ENCODE measurements at places on chromosomes 4 and X. TPM values are rescaled to one million over a fixed set of nuclear protein-coding genes. Genes with fewer than 3 reads are reported as not detected.

KCND1 gene
- total RNA-seq, result 0.55 TPM

BMP15 gene
- not detected for total RNA-seq

DDIT4L gene
- 4.7 TPM for total RNA-seq

MORC4 gene
- 24.2 TPM for total RNA-seq

SLC10A4 gene
- not detected for total RNA-seq

FREM3 gene
- total RNA-seq, result not detected

SSX2 gene
- not detected for total RNA-seq

SCRG1 gene
- 0.26 TPM for total RNA-seq

GRCh38 chr4:41865981-41866798 lies 69.0 kb upstream of the TMEM33 start:
- DNase-seq, result no peak
- no peak overlapping the region for H3K27ac ChIP-seq
- H3K27me3 ChIP-seq, result peaks cover 85% of the 10 kb centered on the region

DNA sequence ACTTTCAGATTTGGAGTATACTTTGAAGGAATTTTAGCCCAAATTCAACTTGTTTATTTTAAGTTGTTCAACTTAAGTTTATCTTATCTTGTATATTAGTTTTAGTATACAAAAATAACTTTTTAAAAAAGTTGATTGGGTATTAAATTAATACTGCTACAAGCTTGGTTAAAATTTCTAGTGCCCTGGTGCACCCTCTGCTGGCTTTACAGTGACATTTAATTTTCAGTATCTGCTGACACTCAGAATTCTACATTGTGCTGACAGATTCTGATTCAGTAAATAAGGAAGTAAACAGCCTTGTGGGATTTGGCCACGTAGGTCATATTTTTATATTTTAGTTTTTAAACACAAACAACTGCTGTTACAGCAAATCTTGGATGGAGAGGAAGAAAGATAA lies 2.9 kb downstream of the EDA start:
- no peaks in the 10 kb centered on the region for H3K36me3 ChIP-seq
- peaks cover 23% of the 10 kb centered on the region for H3K4me1 ChIP-seq
- no peak overlapping the region for H3K27ac ChIP-seq
- H3K4me3 ChIP-seq, result no peak overlapping the region

GRCh38 chr4:121838136-121838535 lies 14.5 kb upstream of the CCNA2 start:
- H3K27ac ChIP-seq, result no peak overlapping the region
- H3K4me1 ChIP-seq, result no peaks in the 10 kb centered on the region
- no peak overlapping the region for H3K4me3 ChIP-seq
- DNase-seq, result no peak
- peaks cover 66% of the 10 kb centered on the region for H3K36me3 ChIP-seq
- H3K27me3 ChIP-seq, result no peaks in the 10 kb centered on the region

GRCh38 chrX:150692831-150693724 lies at the start of gene MTMR1:
TSS of gene MTMR1 (plus strand) at chrX:150693396. CDS start at chrX:150693531, 135 bp downstream.
- H3K4me3 ChIP-seq, result peak within 1 kb of the TSS; percentile 59
- H3K27ac ChIP-seq, result peak within 1 kb of the TSS; percentile 91
- no peaks in the 10 kb centered on the region for H3K36me3 ChIP-seq
- no peak for DNase-seq
- no peaks in the 10 kb centered on the region for H3K27me3 ChIP-seq
- peaks cover 25% of the 10 kb centered on the region for H3K4me1 ChIP-seq

- no peak overlapping the region for H3K4me3 ChIP-seq
- no peaks in the 10 kb centered on the region for H3K36me3 ChIP-seq
- H3K4me1 ChIP-seq, result no peaks in the 10 kb centered on the region
Observed at GRCh38 chr4:84258905-84259830, 239.9 kb downstream of the NKX6-1 start.

- H3K4me1 ChIP-seq, result no peaks in the 10 kb centered on the region
- peak; percentile 74 for DNase-seq
- H3K27ac ChIP-seq, result no peak overlapping the region
- H3K4me3 ChIP-seq, result no peak overlapping the region
Observed at GRCh38 chr4:8905773-8906667, 34.4 kb upstream of the HMX1 start.

GRCh38 chrX:100381619-100382018 lies 28.5 kb downstream of the PCDH19 start:
- DNase-seq, result no peak
- H3K36me3 ChIP-seq, result no peaks in the 10 kb centered on the region
- no peaks in the 10 kb centered on the region for H3K27me3 ChIP-seq

DNA sequence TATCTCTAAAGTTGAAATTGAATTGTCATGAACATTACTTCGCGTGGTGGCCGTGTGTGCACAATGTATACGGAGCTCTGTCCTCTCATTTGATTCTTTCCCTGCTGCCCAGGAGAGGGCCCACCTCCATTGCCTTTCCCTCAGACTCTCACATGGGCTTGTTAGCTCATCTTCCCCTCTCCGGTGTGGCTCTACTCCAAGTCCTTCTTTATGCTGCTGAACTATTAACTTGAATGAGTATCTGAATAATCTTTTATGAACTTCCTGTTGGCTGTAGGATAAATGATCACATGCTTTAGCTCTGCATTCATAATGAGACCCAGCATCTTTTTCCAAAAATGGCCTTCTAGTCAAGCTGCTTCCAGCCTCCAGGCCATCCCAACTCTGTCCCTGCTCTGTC lies 68.8 kb upstream of the CLNK start:
- H3K4me1 ChIP-seq, result no peaks in the 10 kb centered on the region
- no peak overlapping the region for H3K27ac ChIP-seq
- no peak overlapping the region for H3K4me3 ChIP-seq
- H3K27me3 ChIP-seq, result no peaks in the 10 kb centered on the region

DNA sequence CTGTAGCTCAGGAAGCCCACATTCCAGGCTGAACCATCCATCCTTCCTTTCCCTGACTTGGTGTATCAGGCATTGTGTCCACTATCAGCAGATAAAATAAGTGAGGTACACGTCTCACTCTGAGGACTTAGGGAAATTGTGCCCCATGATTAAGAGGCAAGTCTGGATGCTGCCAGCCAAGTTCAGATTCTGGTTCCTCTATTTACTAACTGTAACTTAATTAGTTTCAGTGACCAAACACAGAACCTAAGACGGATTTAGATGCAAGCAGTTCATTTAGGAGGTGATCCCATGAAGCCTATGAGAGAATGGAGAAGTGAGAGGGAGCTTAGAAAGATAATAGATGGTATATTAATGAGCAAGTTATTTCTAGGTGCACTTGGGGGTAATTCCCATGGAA lies 56.6 kb upstream of the PACRGL start:
- DNase-seq, result no peak
- no peak overlapping the region for H3K27ac ChIP-seq
- H3K27me3 ChIP-seq, result no peaks in the 10 kb centered on the region
- no peaks in the 10 kb centered on the region for H3K36me3 ChIP-seq
- no peak overlapping the region for H3K4me3 ChIP-seq

GRCh38 chr4:121360495-121360894 lies 20.3 kb downstream of the QRFPR start:
- H3K36me3 ChIP-seq, result no peaks in the 10 kb centered on the region
- DNase-seq, result no peak
- H3K4me3 ChIP-seq, result no peak overlapping the region
- no peak overlapping the region for H3K27ac ChIP-seq
- H3K27me3 ChIP-seq, result no peaks in the 10 kb centered on the region

DNA sequence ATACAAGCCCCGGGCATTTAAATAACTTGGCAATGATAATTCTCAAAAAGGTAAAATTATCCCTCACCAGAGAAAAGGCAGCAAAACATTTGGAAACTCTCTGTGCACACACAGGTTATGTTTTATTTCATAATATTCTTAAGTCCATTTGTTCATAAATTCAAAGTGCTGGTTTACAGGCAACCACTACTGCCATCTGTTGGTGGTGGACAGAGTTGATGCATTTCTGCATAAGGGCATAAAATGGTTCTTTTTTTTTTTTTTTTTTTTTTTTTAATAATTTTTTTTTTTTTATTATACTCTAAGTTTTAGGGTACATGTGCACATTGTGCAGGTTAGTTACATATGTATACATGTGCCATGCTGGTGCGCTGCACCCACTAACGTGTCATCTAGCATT lies 31.5 kb upstream of the IL21 start:
- H3K4me1 ChIP-seq, result no peaks in the 10 kb centered on the region
- H3K27me3 ChIP-seq, result no peaks in the 10 kb centered on the region

GRCh38 chr4:110512901-110513300 lies 36.9 kb downstream of the ENPEP start:
- peaks cover 7% of the 10 kb centered on the region for H3K4me1 ChIP-seq
- no peak overlapping the region for H3K27ac ChIP-seq
- DNase-seq, result no peak

GRCh38 chrX:108582151-108582550 lies 142.5 kb downstream of the COL4A5 start:
- H3K36me3 ChIP-seq, result no peaks in the 10 kb centered on the region
- no peak for DNase-seq
- H3K4me1 ChIP-seq, result no peaks in the 10 kb centered on the region
- H3K27ac ChIP-seq, result no peak overlapping the region
- no peak overlapping the region for H3K4me3 ChIP-seq

GRCh38 chrX:153981771-153982533 lies 9.4 kb downstream of the TMEM187 start:
- H3K36me3 ChIP-seq, result no peaks in the 10 kb centered on the region
- no peaks in the 10 kb centered on the region for H3K27me3 ChIP-seq
- peaks cover 18% of the 10 kb centered on the region for H3K4me1 ChIP-seq
- no peak for DNase-seq
- peak overlapping the region; percentile 34 for H3K27ac ChIP-seq
- no peak overlapping the region for H3K4me3 ChIP-seq

DNA sequence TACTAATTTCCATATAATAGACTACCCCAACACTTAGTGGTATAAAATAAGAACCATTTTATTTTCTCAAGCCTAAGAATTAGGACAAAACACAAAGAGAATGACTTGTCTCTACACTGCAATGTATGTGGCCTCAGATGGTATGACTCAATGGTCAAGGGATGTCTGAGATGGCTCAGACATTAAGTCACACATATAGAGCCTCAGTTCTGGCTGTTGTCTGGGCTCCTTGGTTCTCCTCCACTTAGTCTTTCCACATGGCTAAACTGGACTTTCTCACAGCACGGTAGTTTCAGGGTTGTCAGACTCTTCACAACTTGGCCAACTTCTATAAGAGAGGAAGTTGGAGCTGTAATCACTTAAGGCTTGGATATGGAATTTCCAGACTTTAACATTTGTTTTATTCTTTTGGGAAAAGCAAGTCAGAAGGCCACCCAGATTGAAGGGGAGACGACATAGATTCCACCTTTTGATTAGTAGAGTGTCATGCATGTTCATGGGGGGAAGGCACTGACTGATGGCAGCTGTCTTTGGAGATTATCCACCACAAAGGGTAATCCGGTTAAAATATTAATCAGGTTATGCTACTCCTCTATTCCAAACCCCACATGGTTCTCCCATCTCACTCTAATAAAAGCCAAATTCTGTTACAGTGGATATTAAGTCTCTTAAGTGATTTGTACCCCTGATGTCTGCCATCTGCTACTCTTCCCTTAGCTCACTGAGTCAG lies 9.4 kb downstream of the IL15 start:
- H3K4me1 ChIP-seq, result no peaks in the 10 kb centered on the region
- H3K36me3 ChIP-seq, result no peaks in the 10 kb centered on the region
- H3K4me3 ChIP-seq, result no peak overlapping the region

DNA sequence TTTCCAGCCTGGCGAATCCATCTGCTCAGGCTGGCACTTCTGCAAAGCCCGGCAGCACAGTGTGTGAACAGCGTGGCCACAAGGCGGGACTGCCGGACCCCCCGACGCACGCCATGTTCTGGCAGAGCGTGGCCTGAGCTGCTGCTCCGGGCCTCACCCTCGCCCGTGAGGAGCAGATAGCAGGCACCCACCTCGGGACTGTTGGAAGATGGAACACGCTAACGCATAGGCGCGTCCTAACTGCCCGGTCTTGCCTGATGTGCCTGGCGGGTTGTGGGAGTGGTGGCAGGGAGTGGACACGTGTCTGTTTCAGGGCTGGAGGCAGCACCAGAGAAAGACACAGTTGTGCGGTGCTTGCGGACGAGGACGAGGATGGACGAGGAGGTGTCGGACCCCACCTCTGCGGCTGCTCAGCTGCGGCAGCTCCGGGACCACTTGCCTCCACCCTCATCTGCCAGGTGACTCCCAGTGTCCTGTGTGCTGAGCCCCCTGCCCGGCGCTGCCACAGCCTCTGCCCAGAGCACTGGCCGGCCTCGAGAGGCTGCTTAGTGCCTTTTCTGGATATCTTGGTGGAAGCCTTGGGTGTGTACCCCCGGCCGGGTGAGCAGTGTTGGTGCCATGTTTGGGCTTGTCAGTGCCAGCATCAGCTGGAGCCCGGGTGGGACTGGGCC lies 28.2 kb downstream of the UVSSA start:
- no peak overlapping the region for H3K27ac ChIP-seq
- H3K4me1 ChIP-seq, result no peaks in the 10 kb centered on the region
- no peak overlapping the region for H3K4me3 ChIP-seq
- no peaks in the 10 kb centered on the region for H3K27me3 ChIP-seq
- peak; percentile 44 for DNase-seq

- H3K27me3 ChIP-seq, result no peaks in the 10 kb centered on the region
- no peak overlapping the region for H3K4me3 ChIP-seq
- DNase-seq, result no peak
- peaks cover 19% of the 10 kb centered on the region for H3K4me1 ChIP-seq
- H3K36me3 ChIP-seq, result no peaks in the 10 kb centered on the region
Observed at GRCh38 chrX:13090339-13091110, 46.1 kb upstream of the FAM9C start.

- peaks cover 10% of the 10 kb centered on the region for H3K4me1 ChIP-seq
- H3K27ac ChIP-seq, result peak overlapping the region; percentile 94
- DNase-seq, result peak; percentile 82
- peak overlapping the region; percentile 65 for H3K4me3 ChIP-seq
- H3K27me3 ChIP-seq, result no peaks in the 10 kb centered on the region
- no peaks in the 10 kb centered on the region for H3K36me3 ChIP-seq
Observed at GRCh38 chrX:103629318-103630170, 769 bp downstream of the TCEAL1 start.

- no peak overlapping the region for H3K4me3 ChIP-seq
- H3K27me3 ChIP-seq, result no peaks in the 10 kb centered on the region
- no peak for DNase-seq
- no peaks in the 10 kb centered on the region for H3K4me1 ChIP-seq
Observed at GRCh38 chrX:10198254-10198653, 41.5 kb downstream of the CLCN4 start.

- H3K27me3 ChIP-seq, result no peaks in the 10 kb centered on the region
- H3K27ac ChIP-seq, result no peak overlapping the region
- no peak for DNase-seq
- no peak overlapping the region for H3K4me3 ChIP-seq
- no peaks in the 10 kb centered on the region for H3K36me3 ChIP-seq
Observed at GRCh38 chrX:9997524-9997923, 30.4 kb downstream of the CLDN34 start.

- DNase-seq, result no peak
- no peak overlapping the region for H3K27ac ChIP-seq
- no peaks in the 10 kb centered on the region for H3K36me3 ChIP-seq
- H3K27me3 ChIP-seq, result no peaks in the 10 kb centered on the region
- H3K4me3 ChIP-seq, result no peak overlapping the region
Observed at GRCh38 chr4:144318797-144319196, 178.3 kb upstream of the GYPA start.

GRCh38 chrX:73913580-73913979 lies 350.6 kb downstream of the CHIC1 start:
- H3K4me1 ChIP-seq, result no peaks in the 10 kb centered on the region
- no peak overlapping the region for H3K4me3 ChIP-seq
- no peak for DNase-seq
- no peaks in the 10 kb centered on the region for H3K27me3 ChIP-seq
- H3K36me3 ChIP-seq, result no peaks in the 10 kb centered on the region
- H3K27ac ChIP-seq, result no peak overlapping the region

GRCh38 chr4:124708517-124709300 lies 3.8 kb downstream of the ANKRD50 start:
- H3K27me3 ChIP-seq, result no peaks in the 10 kb centered on the region
- no peak for DNase-seq
- peak overlapping the region; percentile 89 for H3K4me3 ChIP-seq
- no peak overlapping the region for H3K27ac ChIP-seq
- no peaks in the 10 kb centered on the region for H3K36me3 ChIP-seq

Measured in suprapubic skin (tissue), 4 donors.